Memory B cell (primary cell): ENCODE measurements at places on chromosomes 1 and 21.

DNA sequence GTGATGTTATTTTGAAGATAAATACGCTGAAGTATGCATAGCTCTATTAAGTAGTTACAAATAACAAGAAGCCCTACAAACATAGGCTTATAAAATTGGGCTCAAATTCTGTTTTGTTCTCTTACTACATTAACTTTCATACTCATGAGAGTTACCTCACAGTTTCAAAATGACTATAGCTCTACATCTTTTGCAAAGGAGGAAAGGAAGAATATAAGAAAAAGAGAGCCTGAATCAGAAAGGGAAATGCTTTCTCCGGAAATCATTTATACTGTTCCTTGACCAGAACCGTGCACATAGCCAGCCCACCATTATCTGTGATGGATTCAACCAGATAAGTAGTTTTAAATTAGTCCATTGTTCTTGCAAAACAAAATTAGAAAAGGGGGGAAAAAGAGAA lies 1252.1 kb downstream of the NCAM2 start:
- DNase-seq = no peak

DNA sequence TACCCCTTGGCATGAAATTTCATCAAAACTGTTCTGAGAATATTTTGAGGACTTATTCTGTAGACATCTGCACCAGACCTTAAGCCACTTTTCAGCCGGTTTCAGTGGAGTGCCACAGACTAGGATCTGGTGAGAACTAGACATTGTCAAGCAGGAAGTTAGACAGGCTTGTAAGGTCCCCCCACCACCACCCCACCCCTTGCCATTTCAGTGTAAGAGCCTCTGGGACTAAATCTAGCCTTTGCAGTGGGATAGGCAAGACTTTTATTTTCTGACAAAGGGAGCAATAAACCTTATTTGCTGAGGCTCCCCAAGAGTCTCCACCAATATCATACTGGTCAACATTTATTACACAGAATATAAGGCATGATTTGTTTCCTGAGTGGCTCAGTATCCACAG lies 77.9 kb upstream of the EXO1 start:
- no peak for DNase-seq

GRCh38 chr1:17881761-17882160 lies 126.6 kb downstream of the ACTL8 start:
- DNase-seq = no peak

DNA sequence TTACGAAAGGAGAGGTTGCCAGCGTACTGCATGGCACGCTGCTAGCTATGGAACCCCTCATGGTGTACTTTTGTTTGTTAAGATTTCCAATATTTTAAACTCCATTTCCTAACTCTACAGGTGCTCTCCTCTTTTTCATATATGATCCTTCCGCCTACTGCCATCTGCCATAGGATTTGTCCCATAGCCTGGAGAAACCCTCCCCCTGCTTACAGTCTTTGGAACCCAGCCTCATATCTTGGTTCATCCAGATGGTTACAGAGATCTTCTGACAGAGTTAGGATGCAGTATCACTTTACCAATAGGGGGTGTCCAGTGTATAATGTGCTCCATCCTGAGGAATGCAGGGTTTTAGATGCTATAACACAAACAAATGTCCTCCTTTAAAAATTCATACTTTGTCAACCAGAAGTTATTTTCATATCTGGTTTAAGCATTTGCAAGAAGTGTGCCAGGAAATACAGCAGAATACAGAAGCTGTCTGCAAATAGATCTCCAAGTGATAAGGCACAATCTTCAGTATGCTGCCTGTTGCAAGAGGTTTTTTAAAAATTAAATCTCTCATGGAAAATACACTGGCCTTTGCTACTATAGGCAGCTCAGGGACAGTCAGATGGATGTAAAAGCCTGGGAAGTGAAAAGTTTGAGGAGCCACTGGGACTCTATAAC lies 377.8 kb downstream of the KCNH1 start:
- no peak for DNase-seq

GRCh38 chr1:115036814-115037507 lies 7.3 kb downstream of the TSHB start:
- no peak for DNase-seq

GRCh38 chr1:34762474-34763141 lies 3.1 kb downstream of the GJB4 start:
- no peak for DNase-seq

DNA sequence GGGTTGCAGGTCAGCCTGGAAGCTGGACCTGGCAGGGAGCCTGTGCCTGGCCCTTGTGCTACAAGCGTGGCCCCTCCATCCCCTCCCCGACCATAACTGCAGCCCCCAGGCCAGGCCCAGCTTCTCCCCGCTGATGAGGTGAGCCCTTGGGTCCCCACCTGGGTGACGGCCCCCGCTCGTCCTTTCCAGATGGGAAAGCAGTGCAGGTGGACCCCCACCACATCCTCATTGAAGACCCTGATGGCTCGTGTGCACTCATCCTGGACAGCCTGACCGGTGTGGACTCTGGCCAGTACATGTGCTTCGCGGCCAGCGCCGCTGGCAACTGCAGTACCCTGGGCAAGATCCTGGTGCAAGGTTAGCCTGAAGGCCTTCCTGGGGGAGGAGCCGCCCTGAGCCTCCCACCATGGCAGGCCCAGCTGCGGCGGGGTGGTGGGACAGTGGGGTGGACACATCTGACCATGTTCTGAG lies 56.9 kb downstream of the TRIM11 start:
- DNase-seq = no peak

DNA sequence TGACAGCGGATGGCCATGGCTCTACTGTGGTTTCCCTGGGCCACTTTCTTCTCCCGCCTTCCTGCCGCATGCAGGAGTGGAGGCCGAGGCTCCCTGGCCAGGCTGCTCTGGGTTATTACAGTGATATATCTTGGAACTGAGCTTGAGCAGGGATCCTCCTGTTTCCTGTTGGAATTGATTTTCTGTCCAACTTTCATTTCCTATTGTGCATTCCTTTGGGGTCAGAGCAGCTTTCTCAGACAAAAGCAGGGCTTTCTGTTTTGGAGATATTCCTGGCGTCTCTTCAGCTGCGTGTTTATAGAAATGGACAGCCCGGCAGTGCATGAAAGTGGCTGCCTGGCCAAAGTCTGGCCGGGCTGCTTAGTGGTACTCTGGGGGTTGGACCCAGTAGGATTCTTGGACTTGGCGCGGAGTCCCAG lies 146.4 kb downstream of the KIF26B start:
- no peak for DNase-seq

- DNase-seq = no peak
Observed at GRCh38 chr1:241635556-241636152, 4.5 kb downstream of the CHML start.
